Skin of body (tissue), 3 donors: ENCODE measurements at places on chromosomes 3 and 15. TPM values are rescaled to one million over a fixed set of nuclear protein-coding genes. Genes with fewer than 3 reads are reported as not detected.

The SIDT1 gene
- 4.4 TPM for total RNA-seq

The STRIT1 gene
- total RNA-seq = 2.5 TPM

The AGBL1 gene
- total RNA-seq = 4.8 TPM

The WDR76 gene
- total RNA-seq = 8.7 TPM

The RFTN1 gene
- 25.3 TPM for total RNA-seq

The IREB2 gene
- 45.2 TPM for total RNA-seq
